Activated naive CD8-positive, alpha-beta T cell treated with anti-CD3 and anti-CD28 coated beads for 36 hours (primary cell): ENCODE measurements at places on chromosomes 12 and 14. TPM values are rescaled to one million over a fixed set of nuclear protein-coding genes. Genes with fewer than 3 reads are reported as not detected.

Gene PLEKHG3
- 0.12 TPM for total RNA-seq

Gene CGRRF1
- total RNA-seq = 11.5 TPM

- no peaks in the 10 kb centered on the region for H3K36me3 ChIP-seq
- peaks cover 6% of the 10 kb centered on the region for H3K4me1 ChIP-seq
- no peaks in the 10 kb centered on the region for H3K27me3 ChIP-seq
- no peak overlapping the region for H3K4me3 ChIP-seq
- no peak for DNase-seq
- H3K27ac ChIP-seq = no peak overlapping the region
Observed at GRCh38 chr14:100622708-100623485, 35.7 kb upstream of the BEGAIN start.

DNA sequence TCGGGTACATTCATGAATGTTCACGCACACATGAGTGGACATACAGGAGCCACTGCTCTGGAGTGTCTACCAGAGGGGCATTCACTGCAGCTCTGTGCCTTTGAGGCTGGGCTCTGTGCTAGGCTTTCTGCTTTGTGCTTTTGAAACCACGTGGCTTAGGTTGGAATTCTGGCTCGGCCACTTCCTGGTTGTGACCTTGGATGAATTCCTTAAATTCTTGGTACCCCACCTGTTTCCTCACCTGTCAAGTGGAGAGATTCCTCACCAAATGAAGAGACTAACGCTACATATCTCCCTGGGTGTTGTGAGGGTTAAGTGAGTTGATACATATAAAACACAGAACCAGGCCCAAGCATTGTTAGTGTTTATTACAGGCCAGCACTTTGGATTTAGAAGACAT lies 842.8 kb downstream of the VRK1 start:
- peaks cover 33% of the 10 kb centered on the region for H3K4me1 ChIP-seq
- no peaks in the 10 kb centered on the region for H3K36me3 ChIP-seq
- H3K27me3 ChIP-seq = no peaks in the 10 kb centered on the region
- H3K4me3 ChIP-seq = no peak overlapping the region
- H3K27ac ChIP-seq = no peak overlapping the region

Gene CNTN1
- total RNA-seq = not detected
